CD4-positive, alpha-beta T cell treated with Interleukin-17A for 1 hour (primary cell): ENCODE measurements at places on chromosomes 16 and 17.
A peak's percentile ranks its signal among the peaks of the same experiment; 100 is the strongest.

DNA sequence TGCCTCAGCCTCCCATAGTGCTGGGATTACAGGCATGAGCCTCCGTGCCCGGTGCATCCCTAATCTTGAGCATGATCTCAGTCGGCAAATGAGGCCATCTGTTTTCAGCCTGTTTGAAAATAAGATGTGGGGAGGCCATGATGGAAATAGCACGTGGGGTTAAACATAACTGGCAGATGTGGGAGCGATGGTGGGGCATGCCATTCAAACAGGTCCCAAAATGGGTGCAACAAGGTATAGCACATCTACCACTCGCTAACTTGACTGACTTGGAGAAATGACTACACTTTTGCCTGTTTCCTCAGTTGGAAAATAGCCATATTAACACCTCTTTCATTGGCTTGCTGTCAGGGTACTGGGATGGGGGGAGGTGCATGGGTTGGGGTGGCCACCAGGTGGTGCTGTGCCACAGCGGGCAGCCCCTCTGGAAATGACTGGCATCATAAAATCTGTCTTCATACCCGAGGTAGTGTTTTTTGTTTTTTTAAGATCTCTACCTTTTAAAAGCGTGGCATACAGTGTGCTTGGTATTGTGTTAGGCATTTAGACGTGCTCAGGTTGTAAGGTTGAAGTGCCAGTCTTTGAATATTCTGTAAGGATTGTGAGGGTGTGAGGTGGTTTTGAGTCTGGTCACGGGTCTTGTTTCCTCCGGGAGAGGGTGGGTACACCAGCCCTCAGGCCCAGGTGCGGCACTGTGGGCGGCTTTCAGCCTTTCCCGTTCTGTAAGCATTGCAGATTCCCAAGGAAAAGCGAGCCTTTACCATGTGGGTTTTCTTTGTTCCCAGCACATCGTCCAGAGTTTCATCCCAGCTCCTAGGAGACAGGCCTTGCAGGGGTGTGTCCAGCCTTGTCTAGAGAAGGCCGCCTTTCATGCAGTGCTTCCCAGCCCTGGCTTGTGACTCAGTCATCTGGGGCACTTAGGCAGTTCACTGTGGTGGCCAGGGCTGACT, 2.9 kb upstream of the TTYH2 start:
- peak; percentile 87 for DNase-seq

GRCh38 chr16:85046931-85047866, 19.6 kb downstream of the KIAA0513 start:
- DNase-seq, result no peak

DNA sequence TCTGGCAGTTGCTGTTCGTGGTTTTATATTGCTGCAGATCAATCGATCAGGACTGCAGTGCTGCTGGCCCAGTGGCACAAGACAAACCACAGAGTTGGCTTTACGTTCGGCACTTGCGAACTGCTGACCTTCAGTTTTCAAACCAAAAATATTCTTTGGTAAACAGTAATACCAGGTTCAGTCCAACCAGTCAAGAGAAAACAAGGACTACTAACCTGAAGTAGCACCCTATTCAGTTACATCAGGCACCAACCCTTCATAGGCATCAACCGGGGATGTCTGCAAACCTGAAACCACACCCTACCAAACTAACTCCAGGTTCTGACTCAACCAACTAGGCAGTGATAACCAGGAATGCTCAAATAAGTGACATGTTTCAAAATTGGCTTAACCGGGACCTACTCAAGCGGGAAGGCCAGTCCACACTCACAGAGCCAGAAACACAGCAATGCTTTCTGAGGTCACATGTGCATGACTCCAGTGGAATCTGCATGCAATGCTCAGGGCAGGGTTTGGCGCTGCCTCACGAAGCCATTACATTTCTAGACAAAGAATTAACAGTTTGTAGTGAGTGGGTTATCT, 91.1 kb downstream of the SMG6 start:
- no peak for DNase-seq

GRCh38 chr16:80147026-80147655, 393.7 kb upstream of the DYNLRB2 start:
- DNase-seq, result no peak

- no peak for DNase-seq
Measured at GRCh38 chr16:80273635-80274538, 266.9 kb upstream of the DYNLRB2 start.

GRCh38 chr17:35630530-35631148, 43.5 kb downstream of the AP2B1 start:
- no peak for DNase-seq

DNA sequence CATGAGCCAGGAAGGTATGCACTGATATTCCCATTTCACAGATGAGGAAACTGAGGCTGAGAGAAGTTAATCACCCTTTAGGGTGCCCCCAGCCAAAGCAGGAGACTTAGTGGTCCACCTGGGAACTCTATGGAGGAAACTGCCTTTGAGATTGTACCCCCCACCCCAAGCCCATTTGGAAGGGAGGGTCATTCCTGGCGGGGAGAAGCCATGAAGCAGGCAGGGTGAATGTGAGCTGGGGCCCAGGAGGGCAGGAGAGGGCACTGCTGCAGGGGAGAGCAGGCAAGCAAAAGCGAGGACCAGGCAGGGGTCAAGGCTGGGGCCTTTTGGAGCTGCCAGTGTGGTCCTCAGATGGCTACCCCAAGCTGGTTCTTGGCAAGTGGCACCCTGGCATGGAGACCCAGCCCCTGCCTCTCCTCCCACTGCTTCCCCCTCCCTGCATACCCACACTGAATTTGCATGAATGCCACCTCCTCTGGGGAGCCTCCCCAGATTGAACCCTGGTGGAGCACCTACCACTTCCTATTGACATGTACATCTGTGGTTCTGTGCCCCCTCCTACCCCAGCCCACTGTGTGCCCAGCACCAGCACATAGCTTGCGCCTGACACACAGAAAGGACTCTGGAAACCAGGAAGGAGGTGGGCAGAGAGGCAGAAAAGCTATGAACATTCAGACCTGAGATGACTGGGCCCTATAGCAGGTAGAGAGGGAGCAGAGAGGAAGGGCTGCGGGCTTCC, 965 bp upstream of the TMC6 start:
- peak; percentile 62 for DNase-seq

GRCh38 chr17:37772982-37773381, 28.1 kb upstream of the HNF1B start:
- DNase-seq, result no peak

- no peak for DNase-seq
Measured at GRCh38 chr16:62568926-62569325, 532.7 kb upstream of the CDH8 start.

- DNase-seq, result no peak
Measured at GRCh38 chr16:85991856-85992255, 92.9 kb downstream of the IRF8 start.

DNA sequence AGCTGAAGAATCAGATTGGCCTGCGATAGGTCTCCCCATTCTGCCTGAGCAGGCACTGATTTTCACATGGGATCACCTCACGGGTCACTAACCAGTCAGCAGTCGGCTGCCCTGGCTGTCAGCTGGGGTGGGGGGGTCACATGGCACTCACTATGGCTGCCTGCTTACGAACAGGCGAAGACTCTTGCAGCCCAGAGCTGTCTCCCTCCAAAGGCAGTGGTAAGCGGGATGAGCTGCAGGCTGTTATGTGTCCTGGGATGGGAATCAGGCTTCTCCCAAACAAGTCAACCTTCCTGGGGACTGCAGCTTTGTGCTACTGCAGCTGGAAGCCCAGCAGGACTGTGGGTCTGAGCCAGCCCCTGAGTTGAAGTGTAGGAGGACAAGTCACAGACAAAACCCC, 29.0 kb upstream of the ADORA2B start:
- DNase-seq, result no peak

GRCh38 chr16:19923396-19923795, 38.7 kb upstream of the GPRC5B start:
- DNase-seq, result no peak

DNA sequence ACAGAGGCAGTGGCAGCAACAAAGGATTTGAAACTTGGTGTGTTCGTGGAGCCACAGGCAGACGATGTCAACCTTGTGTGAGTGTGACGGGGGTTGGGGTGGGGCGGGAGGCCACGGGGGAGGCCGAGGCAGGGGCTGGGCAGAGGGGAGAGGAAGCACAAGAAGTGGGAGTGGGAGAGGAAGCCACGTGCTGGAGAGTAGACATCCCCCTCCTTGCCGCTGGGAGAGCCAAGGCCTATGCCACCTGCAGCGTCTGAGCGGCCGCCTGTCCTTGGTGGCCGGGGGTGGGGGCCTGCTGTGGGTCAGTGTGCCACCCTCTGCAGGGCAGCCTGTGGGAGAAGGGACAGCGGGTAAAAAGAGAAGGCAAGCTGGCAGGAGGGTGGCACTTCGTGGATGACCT, 25.5 kb downstream of the STH start:
- DNase-seq, result no peak

DNA sequence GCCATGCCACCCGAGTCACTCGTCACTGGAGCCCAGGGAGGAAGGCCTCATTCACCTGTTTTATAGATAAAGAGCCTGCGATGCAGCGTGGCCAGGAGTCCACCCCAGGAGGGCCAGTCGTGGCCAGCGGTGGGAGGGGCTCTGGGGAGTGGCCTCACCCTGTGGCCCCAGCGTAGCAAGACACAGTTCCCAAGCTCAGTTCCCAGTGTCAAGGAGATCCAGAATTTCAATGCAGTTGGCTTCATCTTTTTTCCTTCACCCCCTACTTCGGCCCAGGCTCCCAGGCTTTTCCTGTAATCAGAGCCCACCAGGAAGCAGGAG, 84.0 kb downstream of the ABR start:
- DNase-seq, result no peak
